Thoracic aorta (tissue), 2 donors: ENCODE measurements at places on chromosomes 3 and 15. TPM values are rescaled to one million over a fixed set of nuclear protein-coding genes. Genes with fewer than 3 reads are reported as not detected.

The MAP2K1 gene
- total RNA-seq: 58.7 TPM

- no peak for DNase-seq
These were observed 82.8 kb downstream of the PLXNA1 start for GRCh38 chr3:127065561-127066290.

- DNase-seq: no peak
These were observed 38.0 kb downstream of the ANP32A start for GRCh38 chr15:68782589-68783161.

- no peak for DNase-seq
These were observed 17.1 kb downstream of the RTP4 start for GRCh38 chr3:187385296-187385695.

- DNase-seq: no peak
These were observed 127.6 kb upstream of the UBE2E2 start for GRCh38 chr3:23075496-23075895.
